Activated T-cell treated with anti-CD3 and anti-CD28 coated beads, Interleukin-2, amount 50 U/mL, for 4 hours (primary cell): ENCODE measurements at places on chromosomes 7 and 10. TPM values are rescaled to one million over a fixed set of nuclear protein-coding genes. Genes with fewer than 3 reads are reported as not detected.

AP1S1 gene
- 32.9 TPM for total RNA-seq

TAS2R41 gene
- not detected for total RNA-seq

DNA sequence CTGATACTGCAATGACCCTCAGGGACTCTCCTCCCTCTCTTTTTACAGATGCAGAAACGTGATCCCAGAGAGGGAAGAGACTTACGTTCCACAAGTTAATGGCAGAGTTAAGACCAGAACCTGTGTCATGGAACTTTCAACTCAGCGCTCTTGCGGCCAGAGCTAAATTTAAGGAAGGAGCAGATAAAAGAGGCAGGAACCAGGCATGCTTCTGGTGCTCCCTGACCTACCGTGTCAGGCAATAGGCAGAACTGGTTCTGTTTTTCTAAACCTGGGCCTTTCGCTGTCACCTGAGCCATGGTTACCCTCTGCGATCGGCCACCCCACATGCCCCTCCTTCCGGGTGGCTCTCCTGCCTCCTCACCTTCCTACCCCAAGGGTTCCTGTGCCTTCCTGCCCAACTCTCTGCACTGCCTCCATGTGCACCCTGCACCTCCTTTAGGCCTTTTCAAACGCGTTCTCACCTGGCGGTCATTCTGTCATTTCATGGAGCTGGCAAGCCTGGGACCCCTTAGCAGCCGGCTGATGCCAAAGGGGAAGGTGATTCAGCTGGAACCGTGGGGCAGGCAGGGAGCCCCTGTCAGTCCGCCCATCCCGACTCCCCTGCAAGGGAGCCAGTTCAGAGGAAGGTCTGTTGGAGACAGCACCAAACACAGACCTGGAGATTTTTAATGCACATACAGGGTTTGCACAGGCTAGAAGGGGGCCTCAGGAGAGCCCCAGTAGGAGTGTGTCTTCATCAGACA lies 7.7 kb upstream of the GBX1 start:
- no peak for DNase-seq

- DNase-seq, result peak; percentile 48
Measured at GRCh38 chr7:150876817-150877526, 24.7 kb downstream of the AOC1 start.

DNA sequence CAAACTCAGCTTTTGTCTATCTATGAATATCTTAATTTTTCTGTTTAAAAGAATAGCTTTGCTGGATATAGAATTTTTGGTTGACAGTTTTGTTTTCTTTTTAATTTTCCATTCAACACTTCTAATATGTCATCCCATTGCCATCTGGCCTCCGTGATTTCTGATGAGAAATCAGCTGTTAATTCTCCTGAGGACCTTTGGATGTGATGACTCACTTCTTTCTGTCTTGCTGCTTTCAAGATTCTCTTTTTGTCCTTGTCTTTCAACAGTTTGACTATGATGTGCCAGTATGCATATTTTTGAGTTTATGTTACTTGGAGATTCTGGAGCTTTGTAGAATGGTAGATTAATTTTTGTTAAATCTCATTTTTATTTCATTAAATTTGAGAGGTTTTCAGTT lies 38.4 kb downstream of the ZNF518A start:
- no peak for DNase-seq

GRCh38 chr7:117894037-117894436 lies 20.8 kb upstream of the CTTNBP2 start:
- no peak for DNase-seq

DNA sequence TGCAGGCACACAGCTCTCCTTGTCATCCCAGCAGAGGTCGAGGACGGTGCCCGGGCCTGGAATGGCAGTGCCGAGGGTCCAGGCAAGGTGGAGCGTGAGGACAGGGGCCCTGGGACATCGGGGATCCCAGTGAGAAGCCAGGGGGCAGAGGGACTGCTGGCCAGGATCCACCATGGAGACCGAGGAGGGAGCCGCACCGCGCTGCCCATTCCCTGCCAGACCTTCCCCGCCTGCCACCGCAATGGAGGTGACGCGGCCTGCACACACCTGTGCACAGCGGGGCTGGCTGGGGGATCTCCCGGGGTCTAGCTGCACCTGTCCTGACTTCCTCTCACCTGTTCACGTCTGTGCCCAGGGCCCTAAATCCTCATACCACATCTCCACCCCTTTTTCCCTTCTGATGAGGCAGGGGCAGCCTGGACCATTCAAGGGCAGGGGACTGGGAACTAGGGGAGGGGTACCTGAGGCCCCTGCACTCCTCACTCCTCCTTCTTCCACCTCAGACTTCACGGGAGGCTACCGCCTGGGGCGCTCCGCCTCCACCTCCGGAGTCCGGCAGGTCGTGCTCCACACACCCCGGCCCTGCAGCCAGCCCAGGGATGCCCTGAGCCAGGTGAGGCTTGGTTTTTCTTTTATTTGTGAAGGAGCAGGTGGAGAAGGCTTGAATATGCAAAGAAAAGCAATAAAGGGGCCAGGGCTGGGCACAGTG lies 6.9 kb downstream of the NYAP1 start:
- no peak for DNase-seq

GRCh38 chr10:28581916-28582315 lies 49.0 kb downstream of the WAC start:
- DNase-seq, result no peak

- DNase-seq, result no peak
Measured at GRCh38 chr10:96784253-96784652, 47.8 kb upstream of the LCOR start.
